ENCODE measurements at places on chromosomes 12 and 14. TPM values are rescaled to one million over a fixed set of nuclear protein-coding genes. Genes with fewer than 3 reads are reported as not detected.

DNA sequence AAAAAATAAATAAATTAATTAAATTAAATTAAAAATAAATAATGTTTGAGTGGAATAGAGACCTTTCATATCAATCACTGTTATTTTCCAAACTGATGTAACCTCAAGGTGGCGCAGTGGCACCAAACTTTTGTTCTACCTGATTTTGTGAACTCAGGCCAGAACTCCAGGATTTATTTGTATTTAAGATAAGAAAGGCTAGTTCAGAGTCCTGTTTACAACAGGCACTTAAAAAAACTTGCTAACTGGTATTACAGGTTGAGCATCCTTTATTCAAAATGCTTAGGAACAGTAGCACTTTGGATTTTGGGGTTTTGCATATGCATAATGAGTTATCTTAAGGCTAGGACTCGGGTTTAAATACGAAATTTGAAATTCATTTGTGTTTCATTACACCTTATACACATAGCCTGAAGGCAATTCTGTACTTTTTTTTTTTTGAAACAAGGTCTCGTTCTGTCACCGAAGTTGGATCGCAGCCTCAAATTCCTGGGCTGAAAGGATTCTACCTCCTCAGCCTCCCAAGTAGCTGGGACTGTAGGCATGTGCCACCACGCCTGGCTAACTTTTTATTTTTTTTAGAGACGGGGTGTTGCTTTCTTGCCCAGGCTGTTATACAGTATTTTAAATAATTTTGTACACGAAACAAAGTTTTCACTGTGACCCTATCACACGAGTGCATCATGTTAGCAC lies 32.4 kb downstream of the YY1 start:
- peaks cover 42% of the 10 kb centered on the region for H3K4me1 ChIP-seq
- DNase-seq: no peak
- no peaks in the 10 kb centered on the region for H3K27me3 ChIP-seq
- H3K36me3 ChIP-seq: peaks cover 4% of the 10 kb centered on the region

- peaks cover 8% of the 10 kb centered on the region for H3K36me3 ChIP-seq
- H3K27ac ChIP-seq: no peak overlapping the region
- DNase-seq: no peak
- no peak overlapping the region for H3K4me3 ChIP-seq
- no peaks in the 10 kb centered on the region for H3K27me3 ChIP-seq
These were observed 325.4 kb upstream of the SEL1L start for GRCh38 chr14:81859046-81859445.

- no peak overlapping the region for H3K27ac ChIP-seq
- H3K4me3 ChIP-seq: no peak overlapping the region
- no peaks in the 10 kb centered on the region for H3K4me1 ChIP-seq
- H3K27me3 ChIP-seq: peaks cover 67% of the 10 kb centered on the region
These were observed 34.6 kb upstream of the ADGRD1 start for GRCh38 chr12:130919086-130919485.

DNA sequence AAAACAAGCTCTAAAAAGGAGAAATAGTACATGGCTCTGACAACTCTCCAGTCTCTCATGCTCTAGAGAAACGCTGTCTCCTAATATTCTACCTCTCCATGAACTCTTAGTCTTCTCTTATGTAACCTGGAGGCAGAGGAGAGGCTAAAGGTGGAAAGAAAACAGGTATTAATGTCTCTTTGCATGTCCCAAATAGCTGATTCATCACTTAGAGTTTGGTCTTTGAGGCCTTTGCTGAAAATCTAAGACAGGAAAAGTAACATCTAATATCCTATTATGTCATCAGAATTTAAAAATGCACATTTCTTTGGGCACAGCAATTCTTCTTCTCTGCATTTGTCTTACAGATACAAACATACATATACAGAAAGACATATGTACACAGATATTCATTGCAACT lies 127.2 kb downstream of the DHRS2 start:
- no peak for DNase-seq
- no peak overlapping the region for H3K4me3 ChIP-seq
- peaks cover 54% of the 10 kb centered on the region for H3K27me3 ChIP-seq
- H3K4me1 ChIP-seq: no peaks in the 10 kb centered on the region

The TAS2R14 gene
- 1.2 TPM for total RNA-seq

GRCh38 chr12:131129839-131130238 lies 176.1 kb downstream of the ADGRD1 start:
- no peak overlapping the region for H3K27ac ChIP-seq
- H3K27me3 ChIP-seq: no peaks in the 10 kb centered on the region
- H3K4me3 ChIP-seq: no peak overlapping the region

DNA sequence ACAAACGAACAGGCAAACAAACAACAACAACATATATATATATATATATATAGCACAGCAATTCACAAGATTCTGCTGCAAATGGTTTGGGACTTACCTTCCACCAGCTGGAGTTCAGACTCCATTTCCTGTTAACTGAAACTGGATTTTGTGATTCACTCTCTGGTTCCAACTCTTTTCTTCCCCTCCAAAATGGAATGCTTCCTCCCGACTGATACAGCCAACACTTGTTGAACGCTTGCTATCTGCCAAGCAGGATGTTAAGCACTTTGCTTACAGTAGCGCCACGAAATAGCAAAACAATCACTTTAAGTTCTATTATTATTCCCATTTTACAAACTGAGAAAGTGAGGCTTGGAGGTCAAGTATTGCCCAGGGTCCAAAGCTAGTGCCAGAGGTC lies 116.0 kb upstream of the TMEM132C start:
- no peak for DNase-seq
- H3K4me3 ChIP-seq: no peak overlapping the region
- H3K27me3 ChIP-seq: no peaks in the 10 kb centered on the region
- no peak overlapping the region for H3K27ac ChIP-seq
- no peaks in the 10 kb centered on the region for H3K36me3 ChIP-seq

The SOS2 gene
- 41.7 TPM for total RNA-seq

- DNase-seq: no peak
- H3K4me3 ChIP-seq: peak overlapping the region; percentile 93
- peaks cover 59% of the 10 kb centered on the region for H3K4me1 ChIP-seq
- H3K27ac ChIP-seq: peak overlapping the region; percentile 88
- peaks cover 20% of the 10 kb centered on the region for H3K36me3 ChIP-seq
These were observed 1.2 kb downstream of the PSME2 start for GRCh38 chr14:24145219-24145618.

GRCh38 chr14:103136388-103137271 lies 13.4 kb downstream of the TNFAIP2 start:
- no peaks in the 10 kb centered on the region for H3K36me3 ChIP-seq
- H3K27me3 ChIP-seq: peaks cover 5% of the 10 kb centered on the region
- peaks cover 8% of the 10 kb centered on the region for H3K4me1 ChIP-seq
- H3K27ac ChIP-seq: no peak overlapping the region

- H3K4me3 ChIP-seq: no peak overlapping the region
- no peaks in the 10 kb centered on the region for H3K27me3 ChIP-seq
- no peak for DNase-seq
- H3K4me1 ChIP-seq: peaks cover 6% of the 10 kb centered on the region
These were observed 31.2 kb downstream of the RBM19 start for GRCh38 chr12:113934946-113935345.

DNA sequence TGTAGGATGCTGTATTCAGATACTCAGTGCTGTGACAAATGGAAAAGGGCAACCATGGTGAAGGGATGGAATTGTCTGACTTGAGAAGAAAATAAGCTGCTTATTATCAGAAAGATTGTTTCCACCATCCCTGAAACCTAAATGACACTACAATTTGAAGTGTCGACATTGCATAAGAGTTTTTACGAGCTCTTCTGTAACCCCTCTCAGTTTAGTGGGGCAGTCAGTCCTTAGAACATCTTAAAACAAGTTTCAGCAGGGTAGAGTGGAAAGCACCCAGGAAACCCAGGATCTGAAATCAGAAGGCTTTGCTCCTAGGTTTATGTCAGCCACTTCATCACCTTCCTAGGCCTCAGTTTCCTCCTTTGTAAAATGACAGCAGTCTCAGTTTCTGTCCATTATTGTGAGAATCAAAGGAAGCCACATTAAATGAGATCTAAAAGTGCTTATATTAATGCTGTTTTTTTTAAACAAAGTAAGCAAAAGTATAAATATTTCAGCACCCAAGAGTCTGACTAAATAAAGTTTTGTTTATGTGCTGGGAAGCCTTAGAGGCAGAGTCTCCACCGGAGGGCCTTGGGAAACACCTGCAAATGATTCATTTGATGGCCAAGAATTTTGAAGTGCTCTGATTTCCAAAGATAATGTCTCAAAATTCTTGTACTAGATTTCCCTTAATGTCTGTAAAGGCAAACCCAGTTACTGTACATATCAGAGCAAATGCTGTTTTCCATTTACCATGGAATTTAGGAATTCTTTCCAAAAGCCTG lies 1.8 kb downstream of the IFT43 start:
- no peak for DNase-seq
- H3K27ac ChIP-seq: no peak overlapping the region
- peaks cover 16% of the 10 kb centered on the region for H3K4me1 ChIP-seq
- H3K36me3 ChIP-seq: no peaks in the 10 kb centered on the region
- H3K4me3 ChIP-seq: no peak overlapping the region

The TRIM9 gene
- 1.4 TPM for total RNA-seq

GRCh38 chr14:38721822-38722431 lies 381.1 kb downstream of the SEC23A start:
- peak; percentile 32 for DNase-seq
- H3K36me3 ChIP-seq: no peaks in the 10 kb centered on the region
- H3K27ac ChIP-seq: no peak overlapping the region
- no peak overlapping the region for H3K4me3 ChIP-seq
- no peaks in the 10 kb centered on the region for H3K4me1 ChIP-seq

DNA sequence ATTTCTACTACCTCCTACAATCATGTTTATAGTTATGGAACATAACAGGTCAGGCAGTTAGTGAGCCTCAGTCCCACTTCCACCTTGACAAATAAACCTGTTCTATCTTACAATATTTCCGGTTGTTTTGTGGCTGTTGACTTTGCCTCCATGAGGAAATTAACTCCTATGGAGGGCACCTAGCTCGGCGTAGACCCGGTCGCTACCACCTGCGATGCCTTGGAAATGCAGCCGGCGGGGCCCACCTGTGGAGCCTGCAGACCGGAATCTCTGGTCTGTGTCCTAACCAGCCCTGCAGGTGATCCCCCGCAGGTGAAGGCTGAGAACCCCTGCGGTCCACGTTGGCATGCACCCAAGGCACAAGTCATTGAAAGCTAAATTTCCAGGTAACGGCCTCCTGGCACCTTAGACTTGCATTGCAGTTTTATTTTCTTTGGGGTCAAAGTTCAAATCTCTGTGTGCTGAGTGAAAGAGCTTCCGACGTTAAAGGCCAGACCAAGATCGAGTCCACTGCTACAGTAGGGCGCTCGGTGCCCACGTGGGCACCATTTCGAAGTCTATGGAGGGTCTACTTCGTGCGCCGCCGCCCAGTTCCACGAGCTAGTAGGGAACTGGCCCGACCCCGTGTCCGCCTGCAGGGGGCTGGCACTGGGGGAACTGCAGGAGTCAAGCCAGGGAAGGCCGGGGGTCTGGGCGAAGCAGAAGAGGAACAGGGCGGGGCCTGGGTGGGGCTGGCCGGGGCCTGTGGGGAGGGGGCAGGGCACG lies 782 bp upstream of the PIWIL1 start:
- no peak overlapping the region for H3K27ac ChIP-seq
- no peaks in the 10 kb centered on the region for H3K36me3 ChIP-seq
- H3K27me3 ChIP-seq: peaks cover 46% of the 10 kb centered on the region
- DNase-seq: no peak

- no peak for DNase-seq
- H3K27ac ChIP-seq: no peak overlapping the region
- H3K4me1 ChIP-seq: no peaks in the 10 kb centered on the region
- H3K36me3 ChIP-seq: no peaks in the 10 kb centered on the region
These were observed 401.3 kb downstream of the DIO2 start for GRCh38 chr14:79809849-79810612.

The IL26 gene
- 0.53 TPM for total RNA-seq

GRCh38 chr12:30796313-30796780 lies 41.6 kb upstream of the CAPRIN2 start:
- H3K27me3 ChIP-seq: peaks cover 53% of the 10 kb centered on the region
- DNase-seq: peak; percentile 12
- H3K4me3 ChIP-seq: peak overlapping the region; percentile 79
- peaks cover 16% of the 10 kb centered on the region for H3K4me1 ChIP-seq
- H3K36me3 ChIP-seq: no peaks in the 10 kb centered on the region

GRCh38 chr12:105706321-105706972 lies 376.0 kb downstream of the C12orf75 start:
- no peak overlapping the region for H3K4me3 ChIP-seq
- no peaks in the 10 kb centered on the region for H3K27me3 ChIP-seq
- no peak for DNase-seq
- no peaks in the 10 kb centered on the region for H3K36me3 ChIP-seq

- H3K27ac ChIP-seq: no peak overlapping the region
- DNase-seq: no peak
- no peak overlapping the region for H3K4me3 ChIP-seq
- H3K27me3 ChIP-seq: no peaks in the 10 kb centered on the region
These were observed 191.2 kb upstream of the SSTR1 start for GRCh38 chr14:38016497-38016896.

DNA sequence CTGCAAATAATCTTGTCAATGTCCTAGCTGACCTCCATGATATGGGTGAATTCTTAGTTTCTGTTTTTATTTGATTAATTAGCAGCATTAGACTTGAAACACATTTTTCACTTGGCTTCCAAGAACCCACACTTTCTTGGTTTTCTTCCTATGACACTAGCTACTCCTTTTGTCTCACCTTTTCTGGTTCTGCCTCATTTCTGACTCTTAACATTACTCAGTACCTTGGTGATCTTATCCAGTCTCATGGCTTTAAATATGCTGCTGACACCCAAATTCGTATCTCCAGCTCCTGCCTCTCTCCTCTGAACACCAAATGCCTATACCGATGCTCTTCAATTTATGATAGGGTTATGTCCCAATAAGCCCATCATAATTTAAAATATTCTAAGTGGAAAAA lies 32.0 kb upstream of the SSTR1 start:
- H3K36me3 ChIP-seq: peaks cover 1% of the 10 kb centered on the region
- peak overlapping the region; percentile 89 for H3K27ac ChIP-seq
- H3K27me3 ChIP-seq: no peaks in the 10 kb centered on the region
- H3K4me3 ChIP-seq: no peak overlapping the region
- no peak for DNase-seq

DNA sequence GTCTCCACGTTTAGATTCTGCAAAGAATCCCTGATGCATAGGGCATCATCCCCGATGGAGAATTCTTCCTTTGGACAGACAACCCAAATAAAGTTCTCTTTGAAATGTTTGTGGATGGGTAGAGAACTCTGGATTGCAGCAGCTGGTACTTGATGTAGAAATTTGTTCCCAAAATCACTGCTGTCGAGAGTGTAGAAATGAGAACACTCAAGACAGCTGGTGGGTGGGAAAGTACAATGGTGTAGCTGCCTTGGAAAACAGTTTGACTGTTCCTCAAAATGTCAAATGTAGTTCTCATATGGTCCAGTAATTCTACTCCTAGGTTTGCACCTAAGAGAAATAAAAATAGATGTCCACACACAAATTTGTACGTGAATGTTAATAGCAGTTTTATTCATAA lies 671.5 kb upstream of the TMEM132C start:
- no peaks in the 10 kb centered on the region for H3K36me3 ChIP-seq
- H3K27me3 ChIP-seq: no peaks in the 10 kb centered on the region
- no peaks in the 10 kb centered on the region for H3K4me1 ChIP-seq
- no peak overlapping the region for H3K4me3 ChIP-seq
- no peak overlapping the region for H3K27ac ChIP-seq
- DNase-seq: no peak

GRCh38 chr14:95774265-95775160 lies 60.6 kb upstream of the TCL1A start:
- H3K36me3 ChIP-seq: no peaks in the 10 kb centered on the region
- no peak overlapping the region for H3K4me3 ChIP-seq
- DNase-seq: peak; percentile 41
- H3K27me3 ChIP-seq: peaks cover 29% of the 10 kb centered on the region
- H3K4me1 ChIP-seq: no peaks in the 10 kb centered on the region

The PDE3A gene
- not detected for total RNA-seq

The FAM181A gene
- total RNA-seq: not detected
